EL (cell line): ENCODE measurements at places on chromosomes 12 and 14.

- DNase-seq, result peak; percentile 74
Measured at GRCh38 chr14:49946320-49947141, 53.6 kb downstream of the ARF6 start.

DNA sequence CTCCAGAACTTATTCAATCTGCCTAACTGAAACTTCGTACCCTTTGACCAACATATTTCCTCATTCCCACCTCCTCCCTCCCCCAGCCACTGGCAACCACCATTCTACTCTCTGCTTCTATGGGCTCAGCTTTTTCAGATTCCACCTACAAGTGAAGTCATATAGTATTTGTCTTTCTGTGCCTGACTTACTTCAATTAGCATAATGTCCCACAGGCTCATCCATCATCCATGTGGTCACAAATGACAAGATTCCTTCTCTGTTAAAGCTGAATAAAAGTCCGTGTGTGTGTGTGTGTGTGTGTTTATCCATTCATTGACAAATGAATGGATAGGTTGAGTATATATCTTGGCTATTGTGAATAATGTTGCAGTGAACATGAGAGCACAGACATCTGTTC, 1.3 kb upstream of the C14orf39 start:
- no peak for DNase-seq

GRCh38 chr14:30798516-30798915, 75.8 kb upstream of the COCH start:
- no peak for DNase-seq

DNA sequence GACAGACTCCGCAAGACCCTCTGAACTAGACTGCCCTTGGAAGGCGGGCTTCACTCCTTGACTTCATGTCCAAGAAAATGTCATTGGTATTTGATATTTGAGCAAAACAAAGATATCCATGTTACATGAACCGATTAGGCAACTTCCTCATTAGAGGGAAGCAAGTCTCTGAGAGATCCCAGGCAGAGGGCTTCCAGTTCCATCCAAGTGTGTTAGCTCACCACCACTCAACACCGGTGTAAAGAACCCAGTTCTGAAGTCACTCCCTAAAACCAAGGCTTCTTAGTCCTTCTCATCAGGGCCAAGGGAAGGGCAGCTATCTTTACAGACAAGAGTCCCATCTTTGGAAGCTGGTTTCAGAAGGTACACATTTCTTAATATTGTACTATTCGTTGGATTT, 87.2 kb upstream of the CDKN3 start:
- DNase-seq, result no peak

GRCh38 chr14:96261053-96261452, 5.0 kb downstream of the BDKRB1 start:
- no peak for DNase-seq

- peak; percentile 50 for DNase-seq
Measured at GRCh38 chr12:59164991-59165718, 244.9 kb upstream of the LRIG3 start.

GRCh38 chr12:125197326-125197725, 132.1 kb downstream of the AACS start:
- no peak for DNase-seq

DNA sequence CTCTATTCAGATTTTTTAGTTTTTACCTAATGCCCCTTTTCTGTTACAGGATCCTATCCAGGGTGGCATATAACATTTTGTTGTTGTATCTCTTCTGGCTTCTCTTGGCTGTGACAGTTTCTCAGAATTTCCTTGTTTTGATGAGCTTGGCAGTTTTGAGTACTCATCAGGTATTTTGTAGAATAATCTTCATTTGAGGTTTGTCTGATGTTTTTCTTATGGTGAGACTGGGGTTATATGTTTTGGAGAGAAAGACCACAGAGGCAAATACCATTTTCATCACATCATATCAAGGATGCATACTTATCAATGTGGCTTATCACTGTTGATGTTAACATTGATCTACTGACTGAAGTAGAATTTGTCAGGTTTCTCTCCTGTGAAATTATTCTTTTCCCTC, 14.0 kb upstream of the LYZ start:
- DNase-seq, result no peak

- DNase-seq, result peak; percentile 77
Measured at GRCh38 chr12:4900327-4900726, 9.4 kb upstream of the KCNA1 start.

GRCh38 chr12:57783466-57783801, 847 bp downstream of the TSFM start:
- no peak for DNase-seq

GRCh38 chr12:18983854-18984253, 145.7 kb upstream of the PLEKHA5 start:
- DNase-seq, result no peak

DNA sequence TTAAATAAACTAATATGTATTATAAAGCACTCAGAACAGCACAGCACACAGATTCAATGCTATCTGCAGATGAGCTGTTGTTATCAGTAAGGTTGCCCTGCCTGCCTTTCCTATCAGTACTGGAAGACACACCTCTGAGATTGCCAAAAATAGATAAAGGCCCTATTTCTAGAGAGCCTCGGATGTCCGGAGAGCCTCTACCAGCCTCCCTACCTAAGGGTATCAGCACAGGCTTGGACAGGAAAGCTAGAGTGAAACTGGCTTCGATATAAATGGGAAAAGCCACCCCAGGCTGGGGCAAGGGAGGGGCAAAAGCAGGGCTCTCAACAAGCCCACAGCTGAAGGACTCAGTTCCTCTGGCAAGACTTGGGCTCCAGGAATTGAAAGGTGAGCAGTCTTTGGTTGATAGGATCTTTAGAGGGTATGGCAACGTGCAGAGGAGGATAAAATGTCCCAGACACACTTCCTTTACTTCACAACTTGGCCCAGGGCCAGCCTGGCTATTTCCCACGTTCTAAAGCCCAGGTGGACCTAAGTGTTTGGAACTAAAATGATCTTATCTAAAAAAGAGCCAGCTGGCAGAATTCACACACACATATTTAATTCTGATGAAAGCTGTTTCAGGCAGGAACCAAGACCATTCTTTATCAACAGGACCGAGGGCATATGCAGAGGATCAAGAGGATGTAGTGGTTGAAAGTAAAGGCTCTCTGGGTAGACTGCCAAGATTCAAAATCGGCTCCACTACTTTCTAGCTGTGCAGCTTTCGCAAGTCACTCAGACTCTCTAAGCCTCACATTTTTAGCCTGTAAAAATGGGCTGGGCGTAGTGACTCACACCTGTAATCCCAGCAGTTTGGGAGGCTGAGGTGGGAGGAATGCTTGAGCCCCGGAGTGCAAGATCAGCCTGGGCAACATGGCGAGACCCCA, 37.8 kb upstream of the ITPR2 start:
- peak; percentile 28 for DNase-seq

DNA sequence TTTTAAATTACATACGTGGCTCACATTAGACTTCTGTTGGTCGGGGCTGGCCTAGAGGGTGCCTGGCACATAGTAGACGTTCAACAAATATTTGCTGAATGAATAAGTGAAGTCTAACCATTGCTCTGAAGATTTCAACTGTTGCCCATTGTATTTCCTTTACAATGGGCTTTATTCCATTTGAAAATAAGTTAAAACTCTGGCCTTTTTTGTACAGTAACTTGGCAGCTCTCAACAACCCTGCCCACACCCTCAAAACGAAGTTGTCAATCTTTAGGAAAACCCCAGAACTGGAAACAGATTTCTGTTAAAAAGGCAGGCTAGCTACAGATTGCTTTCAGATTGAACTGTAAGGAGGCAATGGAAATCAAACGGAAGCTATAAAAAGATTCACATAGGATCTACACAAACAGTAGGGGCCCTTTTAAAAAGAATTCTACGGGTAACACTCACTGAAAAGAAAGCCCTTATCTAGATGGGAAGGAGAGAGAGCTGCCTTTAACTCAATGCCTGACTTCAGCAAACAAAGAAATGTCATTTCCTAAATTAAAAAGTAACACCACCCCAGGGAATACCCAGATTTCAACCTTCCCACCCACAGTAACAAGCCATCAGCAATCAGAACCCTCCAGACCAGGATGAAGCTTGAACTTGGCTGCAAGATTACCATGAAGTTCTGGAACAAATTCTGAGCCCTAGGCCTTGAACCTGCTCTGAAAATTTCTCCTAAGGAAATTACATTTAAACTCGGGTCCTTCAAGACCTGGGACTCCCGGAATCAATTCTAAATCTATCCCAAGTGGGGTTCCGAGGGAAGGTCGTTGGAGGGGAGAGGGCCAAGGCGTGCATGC, 1.4 kb downstream of the WSB2 start:
- peak; percentile 68 for DNase-seq

DNA sequence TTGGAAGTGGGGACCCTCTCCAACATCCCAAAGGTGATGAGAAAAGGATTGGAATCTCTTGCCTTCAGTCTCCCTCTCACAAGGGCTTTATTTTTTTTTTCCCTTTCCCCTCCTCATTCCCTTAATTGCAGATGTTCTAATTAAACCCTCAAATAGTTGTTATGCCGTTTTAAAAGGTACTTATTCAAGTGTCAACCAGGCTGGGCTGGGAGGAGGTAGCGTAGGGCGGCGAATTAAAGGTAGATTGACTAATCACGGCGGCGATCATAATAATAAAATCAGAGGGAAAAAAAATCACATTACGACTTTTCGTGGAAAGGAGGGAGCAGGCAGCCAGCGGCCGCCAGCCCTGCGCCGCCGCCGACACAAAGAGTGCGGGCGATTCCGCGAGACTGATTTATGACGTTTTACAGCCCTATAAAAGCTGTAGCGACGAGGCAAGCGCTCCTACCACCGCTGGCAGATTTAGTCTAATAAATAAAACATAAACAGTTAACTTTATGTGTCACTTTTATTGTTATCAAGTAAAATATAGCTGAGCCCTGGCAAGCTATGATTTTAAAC, 1.7 kb upstream of the HOXC4 start:
- no peak for DNase-seq

GRCh38 chr12:18998343-18999261, 130.9 kb upstream of the PLEKHA5 start:
- peak; percentile 88 for DNase-seq

DNA sequence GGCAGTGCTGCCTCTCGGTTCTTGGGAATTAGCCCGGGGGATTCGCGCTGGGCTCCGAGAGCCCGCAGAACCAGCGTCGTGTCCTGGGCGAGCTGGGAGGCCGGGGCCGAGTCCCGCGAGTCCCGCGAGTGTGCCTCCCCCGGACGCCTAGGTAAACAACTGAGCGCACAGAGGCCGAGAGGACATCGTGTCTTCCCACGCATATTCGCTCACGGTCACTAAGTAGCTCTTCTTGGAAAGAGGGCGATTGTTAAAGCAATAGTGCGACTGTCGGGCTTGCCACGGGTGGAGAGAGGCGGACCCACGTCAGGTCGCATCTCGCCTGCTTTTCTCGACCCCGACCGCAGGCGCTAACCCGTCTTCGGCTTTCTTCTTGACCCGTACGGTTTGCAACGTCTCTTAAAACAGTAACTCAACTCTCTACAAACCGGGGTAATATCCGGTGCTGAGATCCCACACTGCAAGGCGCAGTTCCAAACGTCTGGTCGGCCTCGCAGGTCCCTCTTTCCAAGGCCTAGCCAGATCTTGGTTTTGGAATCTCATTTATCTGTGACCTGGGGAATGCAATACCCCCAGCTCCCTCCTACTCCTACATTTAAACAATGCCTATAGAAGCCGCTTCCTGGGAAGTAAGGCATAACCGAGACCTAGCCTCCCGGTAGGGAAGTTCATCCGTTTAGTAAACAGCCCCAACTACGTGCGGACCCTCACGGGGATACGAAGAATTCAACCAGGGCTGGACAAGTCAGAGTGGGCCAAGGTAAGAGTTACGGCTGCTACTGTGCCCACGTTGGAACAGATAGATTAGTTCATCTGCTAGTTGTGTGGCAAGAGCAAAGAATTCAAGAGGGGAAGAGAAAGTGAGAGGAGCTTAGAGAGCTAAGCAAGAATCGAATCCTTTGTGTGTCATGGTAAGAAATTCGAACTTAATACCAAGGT, 736 bp upstream of the PHLDA1 start:
- DNase-seq, result peak; percentile 61

GRCh38 chr14:51095854-51096823, 1.2 kb upstream of the TRIM9 start:
- DNase-seq, result peak; percentile 48

DNA sequence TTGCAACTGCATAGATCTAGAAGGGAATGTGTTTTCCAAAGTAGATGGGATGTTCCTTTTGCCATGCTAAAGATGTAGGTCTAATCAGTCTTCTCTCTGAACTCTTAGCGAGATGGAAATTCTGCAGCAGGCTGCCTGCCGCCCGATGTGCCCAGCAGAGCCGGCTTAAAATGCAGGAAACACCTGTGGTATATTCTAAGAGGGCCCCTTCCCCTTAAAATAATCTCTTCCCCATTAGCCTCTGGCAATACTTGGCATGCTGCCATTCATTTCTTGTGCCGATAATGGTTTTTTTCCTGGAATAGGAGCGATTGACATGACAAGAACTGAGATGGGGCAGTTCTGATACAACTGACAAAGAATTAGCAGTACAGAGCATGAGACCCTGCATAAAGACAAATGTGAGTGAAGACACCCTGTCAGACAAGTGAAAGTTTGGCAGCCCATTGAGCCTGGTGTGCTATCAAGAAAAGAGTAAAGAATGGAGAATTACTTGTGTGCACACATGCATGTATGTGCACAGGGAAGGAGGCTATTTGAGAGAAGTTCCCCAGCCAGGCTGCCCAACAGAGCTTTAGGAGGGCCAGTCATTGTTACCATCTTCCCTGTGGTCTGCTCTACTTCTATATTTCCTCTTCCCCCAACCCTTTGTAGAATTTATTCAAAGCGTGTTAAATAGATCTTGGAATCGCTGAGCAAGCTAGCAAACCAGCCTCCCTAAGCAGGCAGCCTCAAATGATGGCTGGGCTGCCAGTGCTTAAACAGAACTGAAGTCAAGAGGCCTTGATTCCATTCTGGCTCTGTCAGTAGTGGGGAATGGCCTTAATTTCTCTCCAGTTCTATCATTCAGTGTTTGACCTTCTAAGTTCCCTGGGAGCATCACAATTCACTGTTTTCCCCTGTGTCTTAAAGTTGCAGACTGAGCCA, 29.6 kb upstream of the NTF3 start:
- DNase-seq, result no peak

GRCh38 chr12:115811045-115811444, 466.4 kb downstream of the MED13L start:
- DNase-seq, result no peak

- DNase-seq, result no peak
Measured at GRCh38 chr12:2309647-2310046, 256.9 kb downstream of the CACNA1C start.

DNA sequence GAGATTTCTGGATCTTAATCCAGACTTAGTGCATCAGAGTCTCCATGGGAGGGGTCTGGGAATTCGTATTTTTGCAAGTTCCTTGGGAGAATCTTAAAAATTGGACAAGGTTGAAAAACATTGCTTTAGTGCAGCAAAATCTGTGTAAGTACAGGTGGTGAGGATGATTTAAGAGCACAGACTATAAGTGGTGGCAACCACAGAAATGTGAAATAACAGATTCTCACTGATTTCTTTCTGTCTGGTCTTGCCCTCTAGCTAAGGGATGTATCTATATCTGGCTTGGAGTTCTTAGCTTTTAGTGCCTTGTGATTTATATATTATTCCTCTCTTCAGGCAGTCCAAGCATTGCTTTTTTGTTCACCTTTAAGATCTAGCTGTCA, 116.2 kb downstream of the DIP2B start:
- DNase-seq, result no peak

GRCh38 chr12:67415473-67415872, 146.3 kb downstream of the CAND1 start:
- peak; percentile 38 for DNase-seq

- DNase-seq, result no peak
Measured at GRCh38 chr14:69924201-69924600, 45.0 kb downstream of the SMOC1 start.
